ENCODE measurements at places on chromosomes 3 and 15. TPM values are rescaled to one million over a fixed set of nuclear protein-coding genes. Genes with fewer than 3 reads are reported as not detected.

DNA sequence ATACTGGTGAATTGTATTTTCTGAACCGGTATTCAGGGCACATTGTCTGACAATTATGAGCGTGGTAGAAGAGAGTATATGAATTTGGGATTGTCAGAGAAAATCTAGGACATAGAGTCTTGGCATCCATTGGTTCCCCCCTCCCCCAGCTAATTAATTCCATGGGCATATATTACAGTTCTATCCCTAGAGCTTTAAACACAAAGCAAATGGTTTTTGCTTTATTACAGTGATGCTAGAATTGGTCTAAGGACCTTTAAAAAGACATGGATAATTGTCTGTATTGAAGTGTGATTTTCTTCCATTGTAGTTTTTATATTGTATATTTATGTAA is 91.3 kb downstream of the FNDC3B start:
- no peak for DNase-seq

DNA sequence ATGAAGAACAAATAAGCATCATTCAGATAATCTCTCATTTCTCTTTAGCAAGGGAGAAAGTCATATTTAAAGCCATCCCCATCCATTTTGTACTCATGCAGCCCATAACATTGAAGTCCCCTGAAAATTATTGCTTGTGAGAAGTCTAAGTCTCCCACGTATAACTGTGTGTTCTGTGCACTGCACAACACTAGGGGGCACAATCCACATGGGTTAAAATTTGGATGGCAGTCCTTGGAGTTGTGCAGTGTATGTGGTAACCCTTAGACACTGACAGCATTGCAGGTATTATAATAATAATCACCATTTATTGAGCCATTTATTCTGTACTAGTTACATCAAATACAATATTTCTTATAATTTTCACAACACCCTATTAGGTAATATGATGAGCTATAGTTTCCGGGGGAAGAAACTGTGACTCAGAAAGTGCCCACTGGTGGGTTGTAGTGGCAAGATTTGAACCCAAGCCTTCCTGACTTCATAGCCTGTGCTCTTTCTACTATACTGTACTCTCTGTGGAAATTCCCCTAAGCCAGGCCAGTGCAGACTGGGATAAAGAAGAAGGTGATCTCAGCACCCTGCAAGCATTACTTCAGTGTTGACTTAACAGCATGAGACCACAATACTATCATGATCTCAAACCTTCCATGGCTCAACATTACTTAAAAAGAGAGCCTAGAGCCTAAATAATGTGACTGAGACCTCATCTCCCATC is 15.7 kb downstream of the KCNAB1 start:
- DNase-seq: no peak

The IL17RB gene
- polyA plus RNA-seq: 18.8 TPM

The CRTAP gene
- polyA plus RNA-seq: 17.6 TPM

DNA sequence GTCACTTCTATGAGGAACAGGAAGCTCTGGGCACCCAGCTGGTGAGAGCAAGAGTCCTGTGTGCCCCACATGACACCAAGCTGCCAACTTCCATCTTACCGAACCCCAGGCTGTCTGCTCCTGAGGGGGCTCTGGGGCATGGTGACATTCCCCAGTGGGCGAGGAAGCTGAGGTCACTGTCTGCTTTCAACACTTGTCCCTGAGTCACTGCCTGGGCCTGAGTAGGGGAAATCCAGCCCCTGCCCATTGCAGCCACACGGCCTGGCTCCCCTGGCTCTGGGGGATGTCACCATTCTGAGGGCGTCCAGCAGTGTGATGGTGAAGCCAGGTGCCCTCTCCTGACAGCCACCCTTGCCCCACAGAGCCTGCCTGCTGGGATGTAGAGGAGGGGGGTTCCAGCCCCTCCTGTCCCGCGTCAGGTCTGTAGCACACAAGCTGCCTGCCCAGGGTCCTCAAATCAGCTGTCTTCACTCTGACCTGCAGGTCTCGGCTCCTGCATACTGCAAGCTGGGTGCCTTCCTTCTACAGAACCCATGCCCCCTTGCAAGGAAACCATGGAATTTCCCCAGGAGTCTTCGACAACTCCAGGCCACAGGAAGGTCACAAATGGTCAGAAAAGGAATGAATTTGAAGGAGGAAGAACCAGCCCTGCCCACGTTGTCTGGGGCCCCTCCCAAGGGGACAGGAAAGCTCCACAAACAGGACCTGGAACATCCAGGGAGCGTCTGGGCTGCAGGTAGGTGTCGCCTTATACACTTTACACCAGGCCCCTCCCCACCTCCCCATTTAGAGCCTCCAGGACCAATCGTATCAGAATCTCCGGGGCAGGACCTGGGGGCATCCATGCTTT is 69.9 kb upstream of the GATM start:
- DNase-seq: peak; percentile 42

The GOLGA6L6 gene
- not detected for polyA plus RNA-seq

- DNase-seq: no peak
These were observed 78.4 kb downstream of the RFX7 start for GRCh38 chr15:56165234-56165633.

The IGSF11 gene
- polyA plus RNA-seq: 6.2 TPM

DNA sequence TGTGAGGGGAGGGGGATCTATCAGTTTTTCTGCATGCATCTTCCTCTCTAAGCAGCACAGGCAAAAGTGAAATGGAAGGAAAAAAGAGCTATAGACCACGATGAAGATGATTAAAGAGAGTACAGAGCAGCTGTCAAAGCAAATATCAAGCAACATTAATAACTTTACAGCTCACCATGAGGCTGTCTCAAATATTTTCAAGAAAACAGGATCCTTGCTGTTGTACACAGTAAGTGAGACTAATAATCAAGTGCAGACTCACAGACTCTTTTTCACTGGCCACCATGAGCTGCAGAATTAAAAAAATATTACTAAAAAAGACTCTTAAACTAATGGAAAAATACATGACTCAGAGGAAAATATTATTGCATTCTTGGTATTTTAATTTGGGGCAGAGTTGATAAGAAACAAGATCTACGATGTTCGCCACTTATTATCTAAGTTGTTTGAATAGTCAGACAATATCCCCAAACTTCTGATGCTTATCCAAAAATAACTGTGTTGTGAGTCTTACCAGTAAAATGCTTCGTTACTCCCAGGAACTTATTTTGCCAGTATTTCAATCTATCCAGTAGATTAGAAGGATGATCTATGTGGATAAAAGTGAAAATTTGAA is 817.5 kb upstream of the ALCAM start:
- DNase-seq: no peak

DNA sequence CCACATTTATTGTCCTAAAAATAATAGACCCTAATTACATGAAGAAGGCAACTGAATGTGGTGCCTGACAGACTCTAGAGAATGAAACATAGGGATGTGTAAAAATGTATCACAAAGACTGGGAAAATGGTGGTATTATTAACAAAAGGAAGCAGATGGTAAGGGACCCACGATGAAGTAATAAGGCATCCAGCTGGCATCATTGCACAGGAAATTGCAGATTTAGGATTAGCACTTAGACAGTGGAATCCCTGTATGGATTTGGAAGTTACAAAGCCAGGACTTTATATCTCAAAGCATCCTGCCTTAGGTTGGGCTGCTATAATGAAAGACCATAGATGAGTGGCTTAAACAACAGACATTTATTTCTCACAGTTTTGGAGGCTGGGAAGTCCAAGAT is 104.3 kb downstream of the PPM1L start:
- DNase-seq: no peak

GRCh38 chr15:68352401-68353062 is 75.0 kb downstream of the FEM1B start:
- DNase-seq: no peak

DNA sequence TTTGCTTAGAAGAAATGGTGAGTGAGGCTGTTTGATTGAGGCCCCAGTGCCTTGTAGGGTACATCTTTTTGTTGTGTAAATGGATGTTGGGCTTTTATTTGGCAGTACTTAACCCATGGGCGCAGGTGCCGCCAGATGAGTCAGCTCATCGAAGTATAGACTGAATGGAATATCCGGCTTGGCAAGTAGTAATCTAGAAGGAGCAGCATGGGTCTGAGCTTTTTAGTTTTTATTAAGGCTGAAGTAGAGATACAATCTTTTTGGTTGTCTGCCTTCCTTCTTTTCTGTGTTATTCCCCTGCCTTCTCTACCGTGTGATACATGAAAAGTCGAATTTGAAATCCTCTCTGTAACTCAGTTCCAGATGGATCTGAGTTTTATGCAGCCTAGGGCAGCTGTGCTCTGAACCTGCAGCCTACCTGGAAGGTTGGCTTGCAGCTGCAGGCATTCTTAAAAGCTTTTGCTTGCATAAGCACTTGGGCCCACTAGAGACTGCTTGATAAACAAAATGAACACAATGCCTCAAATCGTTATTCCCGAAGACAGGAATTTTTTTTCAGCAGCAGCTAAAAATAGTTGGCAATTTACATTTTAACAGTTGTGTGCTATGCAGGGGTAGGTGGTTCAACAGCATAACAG is 177.5 kb upstream of the CGNL1 start:
- DNase-seq: no peak

DNA sequence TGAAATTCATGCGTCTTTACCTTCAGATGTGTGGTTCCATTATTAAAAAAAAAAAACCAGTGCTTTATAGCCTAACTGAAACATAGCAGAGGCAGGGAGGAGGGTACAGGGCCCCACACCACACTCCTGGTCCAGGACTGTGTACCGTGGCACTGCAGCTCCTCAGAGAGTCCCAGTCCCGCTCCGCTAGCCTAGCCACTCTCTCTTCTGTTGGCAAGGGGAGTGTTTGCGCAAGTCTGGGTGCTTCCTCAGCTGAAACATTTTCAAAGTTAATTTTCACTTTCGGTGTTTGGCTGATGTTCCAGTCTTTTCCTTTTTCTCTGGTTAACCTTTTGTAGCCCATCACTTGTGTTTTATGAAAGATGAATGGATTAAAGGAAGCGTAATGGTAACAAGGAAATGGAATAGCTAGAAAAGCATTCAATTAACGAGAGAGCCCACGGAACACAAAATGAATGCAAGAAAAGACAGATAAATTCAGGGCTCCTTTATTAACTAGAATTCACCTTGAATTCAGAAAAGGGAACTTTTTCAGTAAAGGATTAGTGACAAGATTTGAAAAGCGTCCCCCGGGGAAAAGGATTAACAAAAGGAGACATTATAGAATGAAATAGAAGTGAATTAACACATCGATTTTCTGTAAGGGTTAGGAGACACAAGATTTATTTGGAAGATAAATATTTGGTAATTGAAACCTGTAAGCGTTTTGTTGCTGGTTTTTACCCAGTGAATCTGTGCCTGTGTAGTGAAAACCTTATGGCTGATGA is 177.0 kb downstream of the CACNA2D3 start:
- DNase-seq: no peak

DNA sequence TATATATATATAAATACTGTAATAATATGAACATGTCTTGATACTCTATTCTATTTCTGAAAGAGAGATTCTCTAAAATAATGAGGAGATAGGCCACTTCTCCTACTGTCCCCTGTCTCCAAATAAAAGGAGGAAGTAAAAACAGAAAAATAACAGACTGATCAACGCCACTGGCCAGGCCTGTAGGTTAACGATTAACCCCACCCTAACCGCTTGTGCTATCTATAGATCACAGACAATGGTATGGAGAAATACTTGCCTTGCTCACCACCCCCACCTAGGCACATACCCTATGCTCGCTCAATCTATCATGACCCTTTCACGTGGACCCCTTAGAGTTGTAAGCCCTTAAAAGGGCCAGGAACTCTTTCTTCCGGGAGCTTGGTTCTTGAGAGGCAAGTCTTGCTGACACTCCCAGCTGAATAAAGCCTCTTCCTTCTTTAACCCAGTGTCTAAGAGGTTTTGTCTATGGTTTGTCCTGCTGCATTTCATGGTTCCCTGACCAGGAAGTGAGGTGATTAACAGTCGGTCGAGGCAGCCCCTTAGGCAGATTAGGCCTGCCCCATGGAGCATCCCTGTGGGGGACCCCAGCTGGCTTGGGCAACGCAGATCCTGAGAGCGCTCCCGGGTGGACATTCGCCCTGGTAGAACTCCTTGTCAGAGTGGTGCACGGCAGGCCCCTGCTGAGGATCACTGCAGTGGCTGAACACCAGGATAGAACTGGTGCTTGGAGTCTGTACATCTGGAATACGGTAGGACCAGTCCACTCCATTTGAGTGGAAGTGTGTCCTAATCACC is 521.8 kb upstream of the CNTN3 start:
- no peak for DNase-seq

The ROBO1 gene
- polyA plus RNA-seq: 0.87 TPM

GRCh38 chr15:83904107-83905040 is 250.5 kb downstream of the ADAMTSL3 start:
- no peak for DNase-seq

GRCh38 chr15:93848076-93848475 is 383.3 kb upstream of the MCTP2 start:
- DNase-seq: no peak

The HIGD2B gene
- not detected for polyA plus RNA-seq

GRCh38 chr3:135023996-135024658 is 229.1 kb downstream of the EPHB1 start:
- DNase-seq: no peak

GRCh38 chr3:4417449-4417848 is 49.6 kb downstream of the SUMF1 start:
- DNase-seq: no peak

DNA sequence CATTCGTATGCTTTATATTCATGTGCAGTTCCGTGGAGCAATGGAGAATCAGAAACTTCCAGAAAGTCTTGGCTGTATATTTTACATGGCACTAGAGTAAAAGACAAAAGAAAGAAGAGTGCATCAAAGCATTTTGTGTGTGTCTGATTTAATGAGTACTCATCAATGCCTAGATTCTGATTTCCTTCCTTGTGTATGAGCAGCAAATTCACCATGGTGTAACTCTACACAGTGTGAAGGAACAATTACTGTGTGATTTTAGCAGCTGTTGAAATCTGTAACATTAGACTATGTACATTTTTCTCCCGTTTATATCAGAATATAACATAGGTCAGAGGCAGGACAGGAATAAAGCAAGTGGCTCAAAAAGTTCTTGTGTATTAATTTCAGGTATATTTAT is 102.0 kb upstream of the TSC22D2 start:
- DNase-seq: no peak

DNA sequence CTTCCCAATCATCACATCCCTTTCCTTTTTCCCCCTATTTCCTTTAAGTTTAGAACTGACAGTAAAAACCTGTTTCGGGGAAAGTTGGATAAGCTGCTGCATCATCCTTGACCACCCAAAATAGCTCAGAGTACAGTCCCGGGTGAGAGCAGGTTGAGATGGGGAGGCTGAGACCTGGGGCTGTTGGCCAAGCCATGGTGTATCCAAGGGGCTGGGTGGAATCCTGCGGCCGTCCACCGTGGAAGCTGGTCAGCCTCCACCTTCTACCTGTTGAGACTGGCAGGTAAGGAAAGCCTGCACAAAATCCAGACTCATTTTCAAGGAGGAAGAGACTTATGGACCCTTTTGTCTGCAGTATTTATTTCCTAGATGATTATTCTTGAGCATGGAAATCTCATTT is 128.2 kb upstream of the PLXNA1 start:
- DNase-seq: no peak

The WWTR1 gene
- polyA plus RNA-seq: 21.6 TPM

DNA sequence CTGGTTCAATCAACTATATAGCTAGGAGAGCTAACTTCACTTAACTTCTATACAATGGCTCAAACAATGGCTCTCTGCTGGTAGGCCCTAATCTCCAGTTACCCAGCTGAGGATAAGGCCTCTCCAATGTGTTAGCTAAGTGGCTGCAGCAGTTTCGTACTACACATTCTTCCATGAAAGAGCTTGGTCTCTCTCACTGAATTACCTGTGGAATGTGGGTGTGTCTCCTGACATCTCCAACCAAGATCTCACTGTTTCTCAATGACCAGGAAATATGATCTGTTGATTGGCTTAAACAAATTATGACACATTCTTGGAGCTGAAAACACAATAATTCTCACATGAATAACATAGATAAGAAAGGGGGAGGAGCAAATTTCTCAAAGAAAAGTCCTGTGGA is 169.8 kb upstream of the ROBO1 start:
- no peak for DNase-seq
